ENCODE measurements at places on chromosomes 2 and 18.

DNA sequence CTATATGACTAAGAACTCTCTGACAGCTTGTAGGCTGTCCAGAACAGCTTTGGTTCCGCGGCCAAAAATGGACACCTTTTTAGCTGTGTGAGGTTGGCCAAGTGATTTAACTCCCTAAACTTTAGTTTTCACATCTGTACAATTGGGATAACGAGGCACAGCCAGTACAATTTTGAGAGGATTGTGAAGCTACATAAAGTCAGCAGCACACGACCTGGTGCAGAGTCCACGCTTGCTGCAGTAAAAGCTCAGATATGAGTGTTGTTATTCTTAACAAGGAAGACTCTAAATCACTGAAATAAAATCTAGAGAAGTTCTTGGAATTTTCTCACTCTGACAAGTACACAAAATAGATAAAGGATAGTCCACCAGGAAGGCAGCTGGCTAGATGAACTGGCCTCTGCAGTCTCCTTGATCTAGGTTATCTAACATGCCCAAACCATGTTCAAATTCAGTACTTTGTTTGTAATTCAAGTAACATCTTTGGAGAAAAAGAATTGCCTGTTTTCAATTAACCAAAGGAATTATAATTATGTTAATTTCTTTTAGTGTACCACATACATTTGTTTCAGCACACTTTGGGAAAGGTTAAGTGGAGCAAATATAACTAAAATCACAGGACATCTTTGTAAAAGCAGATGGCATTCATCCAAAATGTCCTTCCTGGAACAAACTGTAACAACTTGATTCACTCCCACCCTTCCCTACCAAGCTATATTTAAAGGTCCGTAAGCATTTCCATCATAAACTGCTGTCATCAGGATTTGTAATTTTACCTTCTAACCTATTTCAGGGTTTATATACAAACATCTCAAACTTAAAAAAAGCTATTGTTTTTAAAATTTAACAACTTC lies 201.7 kb upstream of the STK17B start:
- DNase-seq = no peak

DNA sequence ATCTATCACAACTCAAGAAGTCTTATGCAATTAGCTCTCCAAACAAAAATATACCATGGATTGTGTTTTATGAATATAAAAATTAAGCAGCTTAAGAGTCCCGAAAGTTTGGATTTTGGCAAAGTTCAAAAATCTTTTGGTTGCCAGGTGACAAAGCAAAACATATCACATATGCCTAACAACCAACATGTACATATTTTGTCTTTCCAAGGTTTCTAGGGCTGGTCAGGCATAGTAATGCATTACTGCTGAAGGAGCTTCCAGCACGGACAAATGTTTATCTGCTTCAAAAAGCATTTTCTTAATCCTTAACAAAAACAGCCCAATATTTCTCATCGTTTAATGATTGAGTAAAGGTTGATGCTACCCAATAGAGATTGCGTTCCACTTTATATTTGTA lies 1327.1 kb upstream of the ZEB2 start:
- DNase-seq = no peak

DNA sequence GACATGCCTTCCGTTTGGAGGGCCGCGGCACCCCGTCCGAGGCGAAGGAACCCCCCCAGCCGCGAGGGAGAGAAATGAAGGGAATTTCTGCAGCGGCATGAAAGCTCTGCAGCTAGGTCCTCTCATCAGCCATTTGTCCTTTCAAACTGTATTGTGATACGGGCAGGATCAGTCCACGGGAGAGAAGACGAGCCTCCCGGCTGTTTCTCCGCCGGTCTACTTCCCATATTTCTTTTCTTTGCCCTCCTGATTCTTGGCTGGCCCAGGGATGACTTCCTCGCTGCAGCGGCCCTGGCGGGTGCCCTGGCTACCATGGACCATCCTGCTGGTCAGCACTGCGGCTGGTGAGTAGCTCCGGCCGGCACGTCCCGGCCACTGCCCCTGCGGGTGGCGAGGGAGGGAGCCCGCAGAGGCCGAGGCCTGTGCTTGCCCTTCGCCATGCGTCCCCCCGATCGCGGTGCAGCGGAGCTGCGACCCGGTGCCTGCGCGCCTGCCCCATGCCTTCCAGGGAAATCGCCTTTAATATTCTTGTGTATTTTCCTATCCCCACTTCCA lies 1.2 kb downstream of the BMPR2 start:
- DNase-seq = no peak

DNA sequence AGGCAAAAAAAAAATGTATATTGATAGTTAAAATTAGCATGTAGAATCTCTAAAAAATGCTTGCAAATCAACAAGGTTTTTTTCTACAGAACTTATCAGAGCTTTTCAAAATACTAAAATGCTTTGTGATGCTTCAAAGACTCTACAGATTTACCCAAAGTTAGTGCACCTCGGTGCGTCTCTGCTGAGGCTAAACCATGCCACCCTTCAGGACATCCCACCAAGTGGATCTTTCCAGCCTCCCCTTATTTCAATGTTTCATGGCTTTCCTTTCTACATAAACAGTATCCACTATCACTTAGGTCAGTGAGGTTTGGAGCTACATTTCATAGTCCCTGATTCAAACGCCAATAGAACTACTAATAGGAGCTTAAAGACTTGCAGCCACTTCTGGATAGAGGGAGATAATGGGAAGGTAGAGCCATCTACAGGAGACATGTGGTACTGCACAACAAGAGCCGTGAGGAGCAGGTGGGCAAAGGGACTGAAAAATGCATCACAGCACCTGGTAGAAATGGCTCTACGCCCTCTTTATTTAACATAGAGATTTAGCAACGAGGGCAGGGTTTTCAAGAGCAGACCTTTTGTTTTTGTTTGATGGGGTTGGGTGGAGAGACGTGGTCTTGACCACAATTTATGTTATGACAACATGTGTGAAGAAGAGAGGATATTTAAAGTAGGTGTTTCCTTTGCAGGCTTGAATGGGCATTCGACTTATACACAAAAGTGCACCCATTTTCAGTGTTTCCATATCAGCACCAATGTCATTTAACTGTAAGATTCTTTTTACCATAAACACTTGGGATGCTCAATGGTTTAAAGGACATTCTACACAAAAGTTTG lies 56.1 kb upstream of the SLC35G4 start:
- no peak for DNase-seq

- no peak for DNase-seq
Measured at GRCh38 chr18:76232779-76233178, 262.3 kb downstream of the ZNF516 start.

- DNase-seq = no peak
Measured at GRCh38 chr2:26001743-26002351, 19.6 kb upstream of the KIF3C start.

GRCh38 chr2:9838391-9838790 lies 4.9 kb upstream of the TAF1B start:
- DNase-seq = no peak

- no peak for DNase-seq
Measured at GRCh38 chr2:85702172-85702571, 8.0 kb downstream of the GNLY start.

DNA sequence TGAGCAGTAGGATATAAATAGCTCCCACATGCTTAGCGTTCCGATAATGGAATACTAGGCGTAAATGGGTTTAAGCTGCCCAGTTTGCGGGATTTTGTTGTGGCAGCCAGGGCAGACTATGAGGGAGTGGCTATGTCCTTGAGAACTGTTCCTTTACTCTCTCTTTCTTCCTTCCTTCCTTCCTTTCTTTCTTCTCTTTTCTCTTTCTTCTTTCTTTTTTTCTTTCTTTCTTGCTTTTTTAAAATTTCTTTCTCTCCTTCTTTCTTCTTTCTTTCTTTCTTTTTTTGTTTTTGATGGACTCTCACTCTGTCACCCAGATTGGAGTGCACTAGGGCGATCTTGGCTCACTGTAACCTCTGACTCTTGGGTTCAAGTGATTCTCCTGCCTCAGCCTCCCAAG lies 9.1 kb upstream of the PRELID3A start:
- no peak for DNase-seq

DNA sequence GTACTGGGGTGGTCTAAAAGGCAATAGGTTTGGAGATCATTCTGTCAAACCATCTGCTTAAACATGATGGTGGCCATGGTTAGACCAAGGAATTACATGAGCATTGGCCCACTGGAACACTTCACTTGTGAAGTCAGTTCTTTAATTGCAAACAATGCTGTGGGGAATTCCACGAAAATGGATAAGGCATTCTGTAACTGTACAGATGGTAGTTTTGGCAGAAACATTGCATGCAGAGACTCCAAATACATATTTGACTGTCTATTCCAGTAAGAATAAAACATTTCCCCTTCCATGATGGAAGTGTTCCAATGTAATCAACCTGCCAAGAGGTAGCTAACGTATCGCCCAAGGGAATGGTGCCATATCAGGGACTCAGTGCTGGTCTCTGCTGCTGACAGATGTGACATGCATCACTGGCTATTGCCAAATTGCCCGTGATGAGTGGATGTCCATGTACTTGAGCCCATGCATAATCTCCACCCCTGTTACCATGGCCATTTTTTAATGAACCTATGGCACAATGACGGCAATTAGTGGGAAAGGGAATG lies 417.9 kb downstream of the CDH7 start:
- DNase-seq = no peak

GRCh38 chr2:233456934-233457333 lies 102.6 kb downstream of the DGKD start:
- no peak for DNase-seq

GRCh38 chr18:24968238-24968775 lies 383.7 kb downstream of the ZNF521 start:
- no peak for DNase-seq

DNA sequence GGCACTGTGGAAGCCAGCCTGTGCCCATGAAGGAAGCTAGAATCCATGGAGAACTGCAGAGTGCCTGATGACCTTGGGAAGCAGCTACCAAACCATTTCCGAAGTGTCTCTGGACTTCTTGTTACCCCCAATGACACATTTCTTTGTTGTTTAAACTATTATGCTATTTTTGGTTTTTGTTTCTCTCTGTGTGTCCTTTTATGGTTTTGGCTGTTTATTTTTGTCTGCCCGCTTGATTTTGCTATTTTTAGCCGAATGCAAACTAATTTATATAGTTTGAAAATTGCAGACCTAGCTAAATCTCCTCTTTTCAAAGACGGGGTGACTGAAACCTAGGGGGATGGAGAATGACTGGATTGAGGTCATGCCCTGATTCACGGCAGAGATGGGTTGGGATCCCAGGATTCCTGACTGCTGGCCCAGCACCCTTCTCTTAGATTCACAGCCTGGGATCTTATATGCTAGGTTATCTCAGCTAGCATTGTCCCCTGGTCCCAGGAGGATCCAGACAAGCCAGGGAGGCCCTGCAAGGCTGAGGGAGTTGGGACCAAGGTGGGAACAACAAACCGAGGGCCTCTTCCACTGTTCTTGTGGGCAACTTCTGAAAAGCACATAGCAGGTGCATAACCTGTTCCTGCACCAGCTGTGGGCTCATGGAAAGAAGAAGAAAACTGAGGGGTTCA lies 116.3 kb upstream of the HAAO start:
- DNase-seq = no peak

DNA sequence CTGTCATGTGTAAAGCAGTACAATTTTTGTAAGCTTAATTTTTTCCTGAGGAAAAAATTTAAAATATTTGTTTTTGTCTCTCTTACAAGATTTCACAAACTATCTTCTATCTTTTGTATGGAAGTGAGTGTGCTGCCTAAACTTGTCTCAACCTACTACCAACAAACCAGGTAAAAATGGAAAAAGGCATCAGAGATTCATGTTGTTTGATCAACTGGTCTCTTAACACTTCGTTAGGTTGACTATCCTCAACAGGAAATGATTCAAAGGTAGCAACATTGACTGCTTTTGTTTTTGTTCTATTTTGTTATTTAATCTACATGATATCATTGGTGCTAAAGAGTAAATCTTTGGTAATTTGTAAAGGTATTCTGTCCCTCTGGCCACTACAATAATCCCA lies 47.7 kb upstream of the RND3 start:
- DNase-seq = no peak

GRCh38 chr18:75491361-75491760 lies 63.9 kb upstream of the SMIM21 start:
- DNase-seq = no peak

DNA sequence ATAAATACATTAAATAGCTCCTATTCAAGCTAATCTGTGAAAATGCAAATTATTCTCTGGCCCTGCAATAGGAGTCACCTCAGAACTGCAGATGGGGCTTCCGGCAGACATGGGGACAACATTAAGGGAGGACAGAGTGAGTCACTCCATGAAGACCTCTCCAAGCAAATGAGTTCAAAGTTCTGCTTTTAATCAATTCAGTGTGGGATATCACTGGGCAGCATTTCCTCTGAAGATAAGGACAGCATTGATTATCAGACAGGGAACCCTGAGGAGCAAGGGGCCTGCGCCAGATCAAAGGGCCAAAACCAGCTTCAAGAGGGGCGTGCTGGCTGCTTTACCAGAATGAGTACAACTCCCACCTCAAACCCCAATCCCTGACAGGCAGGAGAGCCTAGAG lies 356.9 kb upstream of the KLHL29 start:
- no peak for DNase-seq

DNA sequence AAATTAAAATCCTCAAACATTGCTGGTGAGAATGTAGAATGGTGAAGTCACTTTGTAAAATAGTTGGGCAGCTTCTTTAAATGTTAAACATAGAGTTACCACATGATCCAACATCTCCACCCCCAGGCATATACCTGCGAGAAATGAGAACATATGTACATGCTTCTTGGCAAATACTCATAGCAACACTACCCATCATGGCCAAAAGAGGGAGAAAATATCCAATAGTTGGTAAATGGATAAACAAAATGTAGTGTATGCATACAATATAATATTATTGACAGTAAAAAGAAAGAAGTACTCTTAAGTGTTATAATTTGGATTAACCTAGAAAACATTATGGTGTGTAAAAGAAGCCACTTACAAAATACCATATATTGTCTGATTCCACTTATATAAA lies 185.9 kb downstream of the CDH7 start:
- DNase-seq = no peak

DNA sequence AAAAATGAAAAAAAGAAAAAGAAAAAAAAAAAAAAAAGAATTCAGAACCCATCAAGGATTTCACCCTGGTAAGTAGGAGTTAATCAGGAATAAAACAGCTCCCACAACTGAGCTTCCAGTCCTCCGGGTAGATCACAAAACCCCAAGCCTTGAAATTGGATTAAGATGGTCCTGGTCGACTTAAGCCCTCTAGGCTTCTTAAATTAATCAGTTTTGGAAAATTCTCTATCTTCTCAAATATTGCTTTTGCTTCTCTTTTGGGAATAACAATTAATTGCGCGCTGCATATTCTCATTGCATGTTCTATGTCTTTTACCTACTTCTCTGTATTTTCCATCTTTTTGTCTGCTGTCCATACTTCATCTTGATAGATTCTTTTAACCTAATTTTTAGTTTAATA lies 348.0 kb upstream of the MEX3C start:
- no peak for DNase-seq

DNA sequence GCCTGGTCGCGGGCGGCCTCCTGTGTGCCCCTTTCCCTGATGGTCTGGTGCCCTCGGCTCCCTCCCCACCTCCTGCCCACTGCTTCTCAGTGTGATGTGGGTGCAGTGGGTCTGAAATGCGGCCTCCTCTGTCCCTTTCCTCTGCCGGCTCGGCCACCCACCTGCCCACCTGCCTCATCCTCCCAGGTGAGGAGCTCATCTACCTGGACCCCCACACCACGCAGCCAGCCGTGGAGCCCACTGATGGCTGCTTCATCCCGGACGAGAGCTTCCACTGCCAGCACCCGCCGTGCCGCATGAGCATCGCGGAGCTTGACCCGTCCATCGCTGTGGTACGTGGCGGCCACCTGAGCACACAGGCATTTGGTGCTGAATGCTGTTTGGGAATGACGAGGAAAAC lies 18.3 kb downstream of the DTYMK start:
- no peak for DNase-seq

GRCh38 chr2:216294305-216294704 lies 78.0 kb downstream of the MARCHF4 start:
- no peak for DNase-seq

- no peak for DNase-seq
Measured at GRCh38 chr2:138433995-138434951, 67.3 kb upstream of the SPOPL start.
